ENCODE measurements at places on chromosomes 4 and X.

- no peak for DNase-seq
Measured at GRCh38 chr4:7154351-7154981, 37.9 kb upstream of the SORCS2 start.

- peak; percentile 28 for DNase-seq
Measured at GRCh38 chrX:8728932-8729535, 2.9 kb downstream of the ANOS1 start.

GRCh38 chr4:111502626-111503025 lies 642.6 kb upstream of the FAM241A start:
- DNase-seq = no peak

DNA sequence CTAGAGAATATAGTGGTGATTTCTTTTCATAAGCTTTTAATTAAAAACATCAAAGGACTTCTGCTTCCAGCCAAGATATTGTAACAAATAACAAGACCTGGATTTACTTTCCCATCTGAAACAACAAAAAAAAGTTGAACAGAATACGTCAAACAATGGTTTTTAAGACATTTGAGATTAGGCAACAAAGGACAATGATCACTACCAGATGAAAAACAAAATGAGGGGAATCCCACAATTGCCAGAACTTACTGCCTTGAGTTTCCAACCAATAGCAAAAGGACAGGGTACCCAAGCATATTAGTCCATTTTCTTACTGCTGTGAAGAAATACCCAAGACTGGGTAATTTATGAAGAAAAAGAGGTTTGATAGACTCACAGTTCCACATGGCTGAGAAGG lies 341.4 kb upstream of the INTU start:
- no peak for DNase-seq

GRCh38 chrX:100720301-100720700 lies 11.6 kb downstream of the SYTL4 start:
- DNase-seq = no peak

DNA sequence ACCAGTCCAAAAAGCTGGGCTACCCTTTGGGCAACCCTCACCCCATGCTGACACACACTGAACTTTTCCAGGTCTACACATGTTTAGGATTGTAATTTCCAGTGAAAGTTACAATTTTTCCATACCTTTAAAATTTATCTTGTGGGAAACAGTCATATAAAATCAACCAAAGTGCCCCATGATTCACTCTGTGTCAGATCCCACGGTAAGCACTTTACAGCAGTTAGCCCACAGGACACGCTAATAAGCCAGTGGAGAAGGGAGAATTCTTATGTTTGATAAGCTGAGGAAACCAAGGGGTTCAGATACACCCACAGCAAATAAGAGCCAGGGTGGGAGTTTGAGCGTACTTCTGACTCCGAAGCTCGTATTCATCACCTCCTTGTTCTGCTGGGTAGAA lies 72.4 kb upstream of the TBL1X start:
- no peak for DNase-seq

All from inflammatory macrophage treated with lipopolysaccharide for 4 hours (primary cell).